Activated T-helper 2 cell treated with anti-CD3 and anti-CD28 coated beads, Interferon-gamma antibody, Interleukin-2, Interleukin-4, amounts not matched to agents 10 μg/mL and 5 μg/mL and 100 μg/mL, durations not matched to agents 14 hours and 24 hours and 36 hours (primary cell): ENCODE measurements at places on chromosomes 11 and 22.

DNA sequence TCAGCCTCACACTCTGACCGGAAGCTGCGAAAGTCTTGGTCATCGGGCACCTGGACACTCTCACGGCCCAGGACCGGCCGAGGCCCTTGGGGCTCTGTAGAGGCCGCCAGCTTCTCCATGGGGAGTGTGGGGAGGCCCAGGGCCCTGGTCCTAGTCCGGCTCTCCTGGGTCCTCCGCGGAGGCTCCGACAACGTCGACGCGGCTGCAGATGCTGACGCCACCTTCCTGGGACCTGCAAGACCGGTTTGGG is 12.9 kb downstream of the STARD10 start:
- peaks cover 8% of the 10 kb centered on the region for H3K4me1 ChIP-seq
- DNase-seq = no peak
- no peaks in the 10 kb centered on the region for H3K36me3 ChIP-seq
- H3K27ac ChIP-seq = no peak overlapping the region
- peak overlapping the region; percentile 69 for H3K4me3 ChIP-seq

DNA sequence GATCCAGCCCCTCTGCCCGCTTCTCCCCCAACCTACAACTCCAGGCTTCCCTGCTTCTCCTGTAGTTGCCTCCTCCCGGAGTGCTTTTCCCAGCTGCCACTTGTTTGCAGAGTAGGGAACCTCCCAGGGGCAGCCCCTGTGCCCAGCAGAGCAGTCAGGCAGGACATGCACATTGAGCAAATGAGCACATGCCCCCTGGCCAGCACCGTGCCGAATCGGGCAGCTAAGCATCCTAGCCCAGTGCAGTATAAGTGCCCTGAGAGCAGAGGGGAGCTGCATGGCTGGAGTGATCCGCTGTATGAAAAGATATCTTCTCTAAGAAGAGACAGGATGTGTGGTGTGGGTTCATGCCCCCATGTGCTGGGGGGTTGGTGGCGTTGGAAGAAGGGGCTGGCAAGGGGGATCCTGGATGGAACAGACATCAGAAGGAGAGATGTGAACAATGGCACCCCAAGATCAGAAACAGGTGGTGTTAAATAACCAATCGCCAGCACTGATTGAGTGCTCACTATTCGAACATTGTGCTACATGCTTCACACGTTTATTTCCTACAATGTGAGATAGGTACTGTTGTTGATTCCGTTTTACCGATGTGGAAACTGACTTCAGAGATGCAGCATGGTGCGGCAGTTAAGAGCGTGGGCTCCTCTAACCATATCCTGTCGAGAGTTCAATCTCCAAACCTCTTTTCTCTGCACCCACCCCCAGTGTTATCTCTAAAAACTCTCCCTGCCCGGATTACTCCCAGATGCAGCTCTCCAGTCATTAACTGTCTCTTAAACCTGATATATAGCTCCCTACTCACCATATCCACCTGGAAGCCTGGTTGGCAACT is 1.2 kb downstream of the AIP start:
- peak; percentile 59 for DNase-seq
- peak overlapping the region; percentile 99 for H3K27ac ChIP-seq
- H3K4me3 ChIP-seq = peak overlapping the region; percentile 83
- H3K4me1 ChIP-seq = peaks cover 50% of the 10 kb centered on the region
- H3K27me3 ChIP-seq = no peaks in the 10 kb centered on the region

- no peak for DNase-seq
- peak overlapping the region; percentile 95 for H3K4me3 ChIP-seq
- peaks cover 40% of the 10 kb centered on the region for H3K36me3 ChIP-seq
- H3K4me1 ChIP-seq = peaks cover 40% of the 10 kb centered on the region
- no peaks in the 10 kb centered on the region for H3K27me3 ChIP-seq
Observed at GRCh38 chr11:117230999-117231841, 653 bp downstream of the PCSK7 start.

GRCh38 chr11:116180806-116181600 is 591.8 kb downstream of the BUD13 start:
- no peaks in the 10 kb centered on the region for H3K27me3 ChIP-seq
- H3K27ac ChIP-seq = no peak overlapping the region
- H3K4me3 ChIP-seq = no peak overlapping the region
- DNase-seq = no peak
- no peaks in the 10 kb centered on the region for H3K36me3 ChIP-seq

DNA sequence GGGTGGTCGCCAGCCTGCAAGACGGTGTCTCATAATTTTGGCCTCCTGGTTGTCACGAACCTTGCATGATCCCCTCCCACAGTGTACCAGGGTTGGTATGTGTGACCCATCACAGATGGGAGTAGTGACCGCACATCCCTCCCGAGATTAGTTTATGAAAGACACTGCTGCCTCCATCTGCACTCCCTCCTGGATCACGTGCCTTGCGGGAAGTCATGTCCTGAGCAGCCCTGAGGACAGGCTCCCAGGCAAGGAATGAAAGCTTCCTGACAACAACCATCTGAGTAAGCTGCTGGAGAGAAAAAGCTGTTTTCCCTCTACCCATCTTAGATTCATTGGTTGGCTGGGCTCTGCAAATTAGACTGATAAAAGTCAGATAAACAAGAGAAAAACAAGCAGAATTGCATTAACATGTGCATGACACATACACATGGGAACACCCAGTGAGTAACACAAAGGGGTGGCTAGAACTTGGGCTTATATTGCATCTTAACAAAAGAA is 14.4 kb upstream of the PAMR1 start:
- no peaks in the 10 kb centered on the region for H3K36me3 ChIP-seq
- DNase-seq = no peak
- no peak overlapping the region for H3K4me3 ChIP-seq
- H3K27me3 ChIP-seq = no peaks in the 10 kb centered on the region

DNA sequence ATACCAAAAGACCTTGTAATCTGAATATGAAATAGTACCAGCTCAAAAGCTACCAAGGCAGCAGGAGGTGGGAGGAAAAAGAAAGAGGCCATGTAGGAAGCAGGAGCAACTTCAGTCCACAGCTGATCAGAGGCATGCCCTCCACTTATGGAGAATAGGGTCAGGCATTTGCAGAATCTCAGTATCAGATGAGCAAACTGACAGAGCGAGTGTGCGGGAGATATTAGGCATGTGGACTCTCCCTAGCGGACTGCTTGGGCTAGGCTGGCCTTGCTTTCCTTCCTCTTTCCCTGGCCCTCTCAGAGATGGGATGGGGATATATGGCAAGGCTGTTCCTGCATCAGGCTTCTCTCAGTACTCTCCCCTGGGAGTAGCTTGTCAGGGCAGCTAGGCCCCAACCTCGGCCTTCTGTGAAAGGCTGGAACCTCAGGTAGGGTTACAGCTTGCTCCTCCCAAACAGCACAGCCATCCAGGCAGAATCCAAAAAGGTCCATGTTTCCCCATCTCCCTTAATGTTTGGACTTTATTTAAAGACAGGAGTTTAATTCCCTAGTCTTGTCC is 37.0 kb downstream of the ETS1 start:
- H3K36me3 ChIP-seq = no peaks in the 10 kb centered on the region
- no peaks in the 10 kb centered on the region for H3K27me3 ChIP-seq
- no peak overlapping the region for H3K4me3 ChIP-seq

GRCh38 chr22:47354668-47355387 is 592.4 kb downstream of the TBC1D22A start:
- no peak overlapping the region for H3K4me3 ChIP-seq
- H3K27me3 ChIP-seq = no peaks in the 10 kb centered on the region
- no peaks in the 10 kb centered on the region for H3K4me1 ChIP-seq
- no peak overlapping the region for H3K27ac ChIP-seq
- H3K36me3 ChIP-seq = no peaks in the 10 kb centered on the region

DNA sequence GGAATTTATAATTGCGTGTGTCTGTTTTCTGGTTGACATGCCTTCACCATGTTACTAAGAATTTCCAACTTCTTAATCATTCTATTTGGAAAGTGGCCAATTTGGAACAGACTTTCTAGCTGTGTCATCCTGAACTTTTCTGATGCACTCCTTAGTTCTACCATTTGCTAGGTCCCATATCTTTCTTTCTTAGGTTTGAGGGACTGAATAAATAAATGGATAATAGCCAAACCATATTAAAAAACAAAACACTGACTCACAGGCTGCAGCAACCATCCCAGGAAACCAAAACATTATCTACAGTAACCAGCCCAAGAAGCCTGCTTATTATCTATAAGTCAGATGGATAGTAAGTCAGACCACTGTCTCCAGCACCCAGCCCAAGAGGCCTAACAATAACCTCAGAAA is 57.5 kb upstream of the PLET1 start:
- no peak overlapping the region for H3K4me3 ChIP-seq
- H3K4me1 ChIP-seq = peaks cover 2% of the 10 kb centered on the region
- no peaks in the 10 kb centered on the region for H3K36me3 ChIP-seq
- no peak overlapping the region for H3K27ac ChIP-seq
- H3K27me3 ChIP-seq = peaks cover 4% of the 10 kb centered on the region

DNA sequence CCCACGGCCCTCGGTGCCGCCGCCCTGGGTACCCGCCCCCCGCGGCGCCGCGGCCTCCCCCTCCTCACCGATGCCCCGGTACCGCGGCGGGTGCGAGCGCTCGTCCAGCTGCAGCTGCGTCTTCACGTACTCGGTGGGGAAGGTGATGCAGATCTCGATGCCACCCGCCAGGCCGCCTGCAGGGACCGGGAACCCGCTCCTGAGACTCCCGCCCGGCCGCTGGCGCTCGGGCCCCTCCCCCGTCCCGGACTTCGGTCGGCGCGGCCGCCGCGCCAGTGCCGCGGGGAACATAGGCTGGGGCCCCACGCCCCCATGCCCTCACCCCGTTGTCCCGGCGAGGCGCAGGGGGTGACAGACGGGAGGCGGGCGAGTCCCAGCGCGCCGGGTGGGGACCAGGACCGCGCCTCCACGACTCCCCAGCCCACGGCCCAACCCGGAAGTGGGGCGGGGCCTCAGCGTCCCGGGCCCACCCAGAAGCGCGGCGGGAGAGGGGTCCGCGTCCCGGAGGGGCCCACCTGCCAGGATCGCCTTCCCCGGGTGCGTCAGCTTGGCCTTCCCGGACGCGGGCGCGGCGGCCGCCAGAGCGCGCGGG is 375 bp downstream of the SLC25A1 start:
- H3K4me1 ChIP-seq = peaks cover 22% of the 10 kb centered on the region
- peaks cover 9% of the 10 kb centered on the region for H3K36me3 ChIP-seq
- H3K4me3 ChIP-seq = peak overlapping the region; percentile 67
- DNase-seq = peak; percentile 56
- H3K27ac ChIP-seq = no peak overlapping the region
- no peaks in the 10 kb centered on the region for H3K27me3 ChIP-seq

DNA sequence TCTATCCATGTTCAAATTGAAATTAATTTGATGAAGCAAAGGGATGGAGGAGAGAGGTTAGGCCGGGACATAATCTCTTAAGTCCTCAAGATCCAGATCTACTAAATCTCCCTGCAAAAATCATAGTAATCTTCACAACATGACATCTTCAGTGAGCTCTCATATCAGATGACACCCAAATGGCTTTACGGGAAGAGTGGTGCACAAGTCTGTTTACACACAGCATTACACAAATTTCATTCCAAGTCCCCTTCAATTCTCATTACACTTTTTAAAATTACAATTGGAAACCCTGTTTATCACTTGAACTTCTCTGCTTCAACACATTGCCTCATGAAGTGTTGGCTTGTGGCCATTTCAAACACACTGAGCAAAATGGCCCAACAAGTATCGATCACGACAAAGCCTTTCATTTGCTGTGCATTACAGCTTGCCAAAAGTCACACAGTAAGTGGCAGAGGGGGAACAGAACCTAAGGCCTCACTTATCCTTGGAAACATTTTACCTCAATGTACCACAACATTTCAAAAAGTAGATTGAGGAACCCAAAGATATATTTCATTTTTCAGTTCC is 17.9 kb upstream of the TPH1 start:
- peaks cover 7% of the 10 kb centered on the region for H3K27me3 ChIP-seq
- H3K4me3 ChIP-seq = no peak overlapping the region
- no peak overlapping the region for H3K27ac ChIP-seq
- DNase-seq = no peak
- no peaks in the 10 kb centered on the region for H3K36me3 ChIP-seq

DNA sequence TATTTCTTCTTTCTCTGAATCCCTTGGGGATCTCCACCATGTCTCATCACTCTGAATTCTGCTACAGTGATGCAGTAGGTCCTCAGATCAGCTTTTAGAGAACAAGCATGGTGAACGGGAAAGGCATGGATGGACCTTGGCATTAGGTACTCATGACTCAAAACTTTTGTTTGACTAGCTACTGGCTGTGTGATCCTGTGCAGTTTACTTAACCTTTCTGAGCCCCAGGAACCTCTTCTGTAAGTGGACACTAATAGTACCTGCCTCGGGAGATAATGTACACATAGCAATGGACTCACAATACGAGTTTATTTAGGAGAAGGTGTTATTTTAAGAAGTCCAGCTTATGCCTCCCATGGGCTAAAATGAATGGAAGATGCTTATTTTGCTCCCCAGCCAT is 184.7 kb upstream of the TBCEL start:
- no peak overlapping the region for H3K4me3 ChIP-seq
- no peaks in the 10 kb centered on the region for H3K36me3 ChIP-seq

- no peak for DNase-seq
- peaks cover 4% of the 10 kb centered on the region for H3K27me3 ChIP-seq
- no peaks in the 10 kb centered on the region for H3K36me3 ChIP-seq
- H3K4me1 ChIP-seq = peaks cover 16% of the 10 kb centered on the region
- H3K4me3 ChIP-seq = no peak overlapping the region
- H3K27ac ChIP-seq = no peak overlapping the region
Observed at GRCh38 chr22:38196791-38197419, 4.9 kb upstream of the MAFF start.

DNA sequence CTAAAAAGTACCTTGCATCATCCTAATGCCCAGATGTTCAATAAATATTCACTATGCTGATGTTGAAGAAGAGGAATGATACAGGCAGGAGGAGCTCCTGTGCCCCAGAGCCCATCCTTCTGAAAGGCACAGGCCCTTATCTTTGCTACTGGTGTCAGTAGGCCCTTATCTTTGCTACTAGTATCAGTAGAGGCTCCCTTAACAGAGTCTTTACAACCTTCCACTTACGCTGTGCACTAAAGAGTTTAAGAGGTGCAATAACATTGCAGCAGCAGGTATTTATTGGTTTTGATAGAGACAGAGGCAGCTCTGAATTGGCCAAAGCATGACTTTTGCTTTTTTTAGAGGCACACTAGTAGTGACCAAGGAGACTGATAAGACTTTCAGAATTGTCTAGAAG is 174.4 kb downstream of the TENM4 start:
- no peaks in the 10 kb centered on the region for H3K27me3 ChIP-seq
- no peak for DNase-seq
- no peak overlapping the region for H3K27ac ChIP-seq
- H3K4me3 ChIP-seq = no peak overlapping the region
- H3K36me3 ChIP-seq = no peaks in the 10 kb centered on the region
- no peaks in the 10 kb centered on the region for H3K4me1 ChIP-seq

- no peak overlapping the region for H3K27ac ChIP-seq
- no peaks in the 10 kb centered on the region for H3K4me1 ChIP-seq
- no peaks in the 10 kb centered on the region for H3K36me3 ChIP-seq
Observed at GRCh38 chr11:8533332-8533731, 60.7 kb downstream of the STK33 start.
